Activated T-cell treated with anti-CD3 and anti-CD28 coated beads, Interleukin-2, amount 50 U/mL, for 24 hours (primary cell): ENCODE measurements at places on chromosomes 6 and 20.

GRCh38 chr6:144027932-144028587 is 20.0 kb upstream of the PLAGL1 start:
- no peaks in the 10 kb centered on the region for H3K27me3 ChIP-seq
- H3K36me3 ChIP-seq: no peaks in the 10 kb centered on the region
- no peak overlapping the region for H3K4me3 ChIP-seq
- no peak for DNase-seq
- no peak overlapping the region for H3K27ac ChIP-seq

GRCh38 chr6:35072051-35072697 is 69.0 kb downstream of the TCP11 start:
- DNase-seq: no peak
- H3K4me3 ChIP-seq: no peak overlapping the region
- H3K27ac ChIP-seq: no peak overlapping the region
- no peaks in the 10 kb centered on the region for H3K4me1 ChIP-seq

DNA sequence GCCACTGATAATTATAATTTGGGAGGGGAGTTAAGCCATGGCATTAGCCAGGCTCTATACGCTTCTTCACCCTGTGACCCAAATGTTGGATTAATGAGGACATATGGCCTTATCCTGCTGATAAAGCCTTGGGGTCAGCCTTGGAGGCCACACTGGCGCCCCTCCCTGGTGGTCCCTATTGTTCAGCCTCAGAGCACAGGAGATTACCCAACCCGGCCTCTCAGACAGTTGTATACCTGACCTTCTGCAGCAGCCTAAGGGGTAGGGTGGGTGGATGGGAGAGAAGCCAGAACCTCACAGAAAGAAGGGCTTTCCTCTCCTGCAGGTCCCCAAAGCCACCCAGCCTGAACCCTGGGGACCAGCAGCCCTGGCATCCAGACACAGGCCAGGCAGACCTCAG is 76.8 kb downstream of the LINC00237 start:
- H3K4me3 ChIP-seq: no peak overlapping the region
- H3K27ac ChIP-seq: no peak overlapping the region
- peaks cover 29% of the 10 kb centered on the region for H3K27me3 ChIP-seq

DNA sequence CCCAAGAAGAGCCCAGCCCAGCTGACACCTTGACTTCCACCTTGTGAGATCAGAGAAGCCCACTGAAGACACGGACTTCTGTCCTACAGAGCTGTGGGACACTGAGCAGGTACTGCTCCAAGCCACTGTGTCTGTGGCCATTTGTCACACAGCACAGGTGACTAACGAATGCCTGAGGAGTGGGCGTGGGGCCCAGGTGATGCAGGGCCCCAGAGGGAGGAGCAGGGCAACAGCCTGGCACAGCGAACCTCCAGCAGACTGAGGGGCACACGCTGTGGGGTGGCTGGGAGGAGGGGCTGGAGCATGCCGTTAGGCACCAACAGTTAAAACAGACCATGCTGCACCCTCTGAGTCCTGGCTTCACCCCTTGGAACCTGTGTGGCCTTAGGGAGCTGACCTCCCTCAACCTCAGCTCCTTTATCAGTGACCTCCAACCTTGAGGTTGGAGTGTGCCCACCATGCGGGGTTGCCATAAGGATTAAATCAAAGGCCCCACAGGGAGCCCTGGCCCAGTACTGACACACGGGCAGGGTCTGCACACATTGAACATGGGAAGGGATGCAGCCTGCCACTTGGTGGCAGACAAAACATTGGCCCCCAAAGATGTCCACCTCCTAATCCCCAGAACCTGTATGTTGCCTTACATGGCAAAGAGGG is 119.9 kb upstream of the CST7 start:
- H3K27ac ChIP-seq: no peak overlapping the region
- no peaks in the 10 kb centered on the region for H3K36me3 ChIP-seq
- H3K27me3 ChIP-seq: no peaks in the 10 kb centered on the region
- no peak for DNase-seq

DNA sequence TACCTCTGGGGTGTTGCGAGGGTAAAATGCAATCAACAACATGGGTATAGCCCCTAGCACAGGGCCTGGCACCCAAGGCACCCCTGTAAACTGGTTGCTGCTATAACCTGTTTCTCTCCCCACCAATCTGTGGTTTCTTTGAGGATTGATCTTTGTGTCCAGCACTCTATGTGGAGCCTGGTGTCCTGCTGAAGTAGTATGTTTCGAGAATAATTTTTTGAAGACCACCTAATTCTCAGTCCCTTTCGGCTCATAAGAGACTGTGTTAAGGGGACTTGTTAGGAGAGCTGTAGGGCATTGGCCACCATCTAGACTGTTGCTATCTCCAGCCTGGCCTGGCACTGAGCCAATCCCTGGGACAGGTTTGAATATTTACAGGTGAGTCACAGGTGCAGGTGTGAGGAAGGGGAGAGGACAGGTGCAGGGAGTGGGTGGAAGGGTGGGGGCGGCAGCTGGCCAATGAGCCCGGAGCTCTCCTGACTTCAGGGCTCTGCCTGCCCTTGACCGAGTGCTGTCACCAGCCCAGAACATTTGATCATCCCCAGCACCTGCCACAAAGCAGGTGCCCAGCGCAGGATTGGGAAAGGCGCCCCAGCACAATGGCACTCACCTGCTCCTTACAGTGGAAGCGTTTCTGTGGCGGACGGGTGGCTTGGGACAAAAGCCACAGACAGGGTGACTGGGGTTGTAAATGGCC is 8.1 kb upstream of the C20orf144 start:
- peaks cover 4% of the 10 kb centered on the region for H3K36me3 ChIP-seq
- H3K27ac ChIP-seq: no peak overlapping the region
- peaks cover 47% of the 10 kb centered on the region for H3K4me1 ChIP-seq
- no peak for DNase-seq
- H3K4me3 ChIP-seq: no peak overlapping the region

DNA sequence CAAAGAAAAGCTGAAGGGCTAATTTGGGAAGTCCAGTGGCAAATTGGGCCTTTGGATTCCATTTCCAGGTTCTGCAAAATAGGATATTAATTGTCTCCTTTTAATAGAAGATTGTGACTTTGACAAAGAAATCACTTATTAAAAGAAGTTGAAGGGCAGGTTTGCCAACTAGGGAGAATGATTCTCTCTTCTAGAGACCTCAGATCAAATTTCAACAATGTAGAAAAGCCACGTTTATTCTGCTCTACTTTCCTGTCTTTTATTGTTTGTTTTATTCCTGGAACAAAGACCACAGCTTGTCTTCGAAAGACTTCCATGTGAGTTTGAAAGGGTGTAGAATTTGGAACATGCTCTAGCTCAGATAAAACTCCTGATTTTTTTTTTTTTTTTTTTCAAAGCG is 65.5 kb upstream of the PRL start:
- H3K36me3 ChIP-seq: no peaks in the 10 kb centered on the region
- no peak overlapping the region for H3K4me3 ChIP-seq
- no peak overlapping the region for H3K27ac ChIP-seq
- H3K27me3 ChIP-seq: no peaks in the 10 kb centered on the region
- H3K4me1 ChIP-seq: no peaks in the 10 kb centered on the region
- DNase-seq: no peak
